ENCODE measurements at places on chromosomes 2 and 18.

GRCh38 chr2:134217351-134217750, 36.5 kb upstream of the MGAT5 start:
- DNase-seq = no peak

GRCh38 chr2:144515099-144515695, 4.7 kb downstream of the ZEB2 start:
- DNase-seq = no peak

GRCh38 chr2:202115479-202115971, 42.5 kb downstream of the KIAA2012 start:
- DNase-seq = no peak

DNA sequence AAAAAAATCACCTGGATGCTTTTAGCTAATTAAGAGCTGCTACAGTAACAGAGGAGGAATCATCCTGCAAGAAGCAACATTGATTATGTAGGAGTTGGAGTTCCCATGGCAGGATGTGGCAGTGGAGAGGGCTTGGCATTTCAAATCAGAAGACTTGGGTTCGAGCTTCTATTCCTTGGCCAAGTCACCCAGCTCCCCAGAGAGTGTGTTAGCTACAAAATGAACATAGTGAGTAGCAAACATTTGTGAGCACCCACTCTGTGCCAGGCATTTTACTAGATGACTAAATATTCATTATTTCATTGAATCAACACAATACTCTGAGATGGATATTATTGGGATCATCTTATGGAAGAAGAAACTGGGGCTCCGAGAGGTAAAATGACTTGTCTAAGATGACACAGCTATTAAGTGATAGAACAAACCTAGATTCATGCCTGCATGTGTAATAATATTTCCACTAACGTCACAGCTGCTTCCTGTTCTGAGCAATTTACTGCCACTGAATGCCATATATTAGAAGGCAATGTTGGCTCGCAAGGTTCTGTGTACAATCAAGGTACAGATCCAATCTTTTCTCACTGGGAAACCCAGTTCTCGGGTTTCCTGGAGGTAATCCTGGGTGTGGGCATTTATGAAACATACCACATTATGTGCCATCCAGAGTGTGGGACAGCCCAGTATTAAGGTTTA, 18.0 kb downstream of the NTSR2 start:
- DNase-seq = no peak

DNA sequence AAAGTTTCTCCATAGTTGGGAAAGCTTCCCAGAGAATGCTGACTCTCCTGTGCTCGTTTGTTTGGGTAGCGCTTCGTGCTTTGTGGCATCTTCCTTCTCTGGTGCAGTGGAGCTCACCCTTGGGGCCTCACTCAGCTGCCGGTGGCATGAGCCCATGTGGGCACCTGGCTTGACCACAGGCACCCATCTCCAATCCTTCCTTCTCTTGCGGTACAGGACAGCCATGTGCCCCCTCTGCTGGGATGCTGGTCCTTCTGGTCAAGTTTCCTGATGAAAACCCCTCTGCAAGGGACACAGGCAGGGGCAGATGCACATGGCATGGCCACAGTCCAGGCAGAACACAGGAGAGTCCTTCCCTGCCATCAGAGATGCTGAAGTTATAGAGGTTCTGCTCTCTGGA, 555.9 kb upstream of the HS6ST1 start:
- no peak for DNase-seq

- no peak for DNase-seq
Measured at GRCh38 chr2:45688479-45689298, 37.2 kb downstream of the PRKCE start.

- DNase-seq = no peak
Measured at GRCh38 chr2:54906716-54907115, 143.5 kb downstream of the RTN4 start.

DNA sequence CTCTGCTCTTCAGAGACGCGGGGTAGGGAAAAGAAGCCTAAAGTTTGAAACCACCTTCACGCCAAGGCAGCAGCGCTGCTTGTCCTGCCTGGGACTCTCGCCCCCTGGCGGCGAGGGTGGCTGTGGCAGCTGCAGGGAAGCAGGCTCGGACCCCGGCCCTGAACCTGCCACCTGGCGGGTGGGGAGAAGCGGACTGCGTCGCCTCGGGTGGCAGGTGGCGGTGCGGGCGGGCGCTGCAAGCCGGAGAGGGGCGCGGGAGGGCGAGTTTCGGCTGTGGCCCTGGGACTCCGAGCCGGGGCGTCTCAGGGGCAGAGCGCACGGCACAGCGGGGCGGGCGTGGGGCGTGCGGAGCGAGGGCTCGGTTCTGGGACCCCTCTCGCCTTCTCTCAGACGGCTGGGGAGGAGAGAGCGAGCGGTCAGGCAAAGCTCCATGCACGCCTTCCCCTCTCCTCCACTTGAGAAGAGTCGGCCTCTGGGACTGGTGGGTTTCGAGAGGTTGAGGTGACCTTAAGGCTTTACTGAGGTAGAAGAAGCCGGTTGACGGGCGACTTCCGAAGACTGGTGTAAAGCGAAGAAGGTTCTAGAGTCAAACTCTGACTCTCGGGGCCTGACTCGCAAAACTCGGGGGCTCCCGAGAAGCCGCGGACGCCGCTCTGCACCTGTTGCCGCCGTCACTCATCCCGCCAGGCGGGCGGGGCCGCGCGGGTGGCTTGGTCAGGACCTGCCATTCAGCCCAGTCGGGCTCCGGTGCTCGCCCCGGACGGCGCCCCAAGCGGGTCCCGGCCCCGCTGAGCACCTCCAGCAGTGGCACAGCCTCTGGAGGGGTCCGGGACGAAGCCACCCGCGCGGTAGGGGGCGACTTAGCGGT, 1.1 kb upstream of the BOLL start:
- no peak for DNase-seq

DNA sequence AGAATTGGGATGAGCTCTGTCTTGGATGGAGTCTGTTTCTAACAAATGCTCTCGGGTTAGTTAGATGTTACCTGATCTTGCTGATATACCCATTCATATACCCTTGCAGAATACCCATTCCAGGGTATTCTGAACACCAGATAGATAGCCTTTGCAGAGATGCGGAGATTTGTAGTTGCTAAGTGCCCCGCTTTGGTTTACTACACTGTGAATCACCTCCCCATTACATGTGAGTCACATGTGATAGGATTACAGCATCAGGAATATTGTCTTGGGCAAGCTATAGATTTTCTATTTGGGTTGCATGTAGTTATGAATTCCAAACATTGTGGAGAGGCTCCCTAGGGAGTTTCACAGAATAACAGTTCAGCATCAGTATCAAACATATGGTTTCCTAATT, 3.8 kb downstream of the VSNL1 start:
- no peak for DNase-seq

All from AG04449 (cell line).